ENCODE measurements at places on chromosomes 11 and 22. TPM values are rescaled to one million over a fixed set of nuclear protein-coding genes. Genes with fewer than 3 reads are reported as not detected.
A peak's percentile ranks its signal among the peaks of the same experiment; 100 is the strongest.

The VPREB3 gene
- total RNA-seq, result 0.77 TPM

The UBASH3B gene
- total RNA-seq, result 9.5 TPM

DNA sequence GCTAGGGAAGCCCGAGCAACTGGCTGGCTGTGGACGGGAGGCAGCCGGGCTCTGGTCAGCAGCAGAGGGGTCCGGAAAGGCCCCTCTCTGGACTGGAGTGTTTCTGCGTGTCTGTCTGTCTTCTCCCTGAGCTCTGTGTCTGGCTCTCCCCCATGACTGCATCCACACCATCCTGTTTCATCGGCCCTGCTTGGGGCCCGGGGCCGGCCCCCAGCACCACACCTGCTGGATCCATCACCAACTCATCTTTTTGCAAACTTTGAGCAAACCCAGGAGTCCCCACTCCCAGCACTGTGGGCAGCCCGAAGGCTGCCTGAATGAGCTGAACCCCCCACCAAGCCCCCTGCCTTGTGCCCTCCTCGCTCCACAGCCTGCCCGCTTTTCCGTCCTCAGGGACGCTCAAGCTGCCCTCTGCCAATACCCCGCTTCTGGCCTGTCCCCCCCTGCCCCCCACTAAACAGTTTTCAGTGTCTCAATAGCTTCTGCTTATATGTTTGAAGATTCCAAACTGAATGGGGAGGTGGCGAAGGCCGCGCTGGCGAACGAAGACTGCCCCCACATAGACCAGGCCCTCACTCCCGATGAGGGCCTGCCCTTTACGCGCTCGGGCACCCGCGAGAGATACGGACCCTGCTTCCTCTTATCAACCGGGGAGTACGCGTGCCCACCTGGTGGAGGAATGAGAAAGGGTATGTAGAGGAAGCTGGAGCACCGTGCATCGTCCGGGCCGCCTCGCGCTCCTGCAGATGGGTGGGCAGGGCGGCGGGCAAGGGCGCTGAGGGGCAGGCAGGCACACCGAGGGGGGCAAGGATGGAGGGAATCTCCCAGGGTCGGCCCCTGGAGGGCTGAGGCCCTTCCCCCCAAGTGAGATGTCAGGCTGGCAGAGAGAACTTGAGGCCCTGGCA, 44.6 kb downstream of the KCNC1 start:
- DNase-seq, result no peak

GRCh38 chr11:64406221-64406946, 47.4 kb downstream of the RPS6KA4 start:
- no peak for DNase-seq

The CHEK2 gene
- total RNA-seq, result 74.9 TPM

DNA sequence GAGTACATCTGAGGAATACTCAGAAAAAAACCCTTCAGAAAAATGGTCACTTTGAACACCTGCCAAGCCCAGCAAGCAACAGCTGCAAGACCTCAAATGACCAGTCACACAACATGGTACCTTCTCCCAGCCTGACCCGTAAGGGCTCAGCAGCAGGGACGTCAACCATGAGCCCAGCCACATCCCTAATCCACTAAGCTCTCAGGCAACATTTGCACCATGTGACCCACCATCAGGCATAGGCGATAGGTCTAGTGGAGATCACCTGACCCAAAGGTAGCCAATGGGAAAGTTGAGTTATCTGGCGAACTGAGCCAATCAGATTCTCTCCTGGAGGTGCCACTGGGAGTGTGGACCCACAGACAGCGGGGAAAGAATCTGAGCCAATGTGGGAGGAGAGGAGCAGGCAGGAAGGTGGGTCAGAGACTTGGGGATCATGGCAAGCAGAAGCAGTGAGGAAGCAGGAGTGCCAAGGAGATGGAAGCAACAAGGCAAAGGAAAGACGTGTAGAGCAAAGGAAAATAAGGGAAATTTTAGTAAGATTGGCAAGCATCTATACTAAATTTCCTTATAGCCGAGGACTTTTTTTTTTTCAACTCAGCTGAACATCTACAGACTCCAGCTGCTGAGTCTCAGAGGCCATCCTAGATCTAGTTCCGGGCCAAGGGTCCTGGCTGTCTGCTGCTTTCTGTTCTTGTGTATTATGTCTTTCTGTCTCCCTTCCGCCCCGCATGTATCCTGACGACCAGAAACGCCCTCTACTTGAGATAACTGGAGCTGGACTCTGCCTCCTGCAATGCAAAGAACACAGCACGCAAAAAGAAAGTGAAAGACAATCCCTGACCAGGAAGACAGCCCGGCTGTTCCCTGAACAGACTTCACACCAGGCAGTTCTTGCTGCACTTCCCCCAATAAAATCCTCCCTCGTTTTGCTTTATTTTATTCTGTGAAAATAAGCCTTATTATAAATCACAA, 11.0 kb upstream of the PLAAT2 start:
- DNase-seq, result no peak

- no peak for DNase-seq
Observed at GRCh38 chr11:78575478-78575877, 814 bp upstream of the NARS2 start.

GRCh38 chr11:37076866-37077265, 478.8 kb upstream of the RAG2 start:
- DNase-seq, result no peak

GRCh38 chr11:59097113-59097708, 9.8 kb upstream of the FAM111B start:
- peak; percentile 66 for DNase-seq

- no peak for DNase-seq
Observed at GRCh38 chr11:65429068-65429681, 6.6 kb downstream of the NEAT1 start.

DNA sequence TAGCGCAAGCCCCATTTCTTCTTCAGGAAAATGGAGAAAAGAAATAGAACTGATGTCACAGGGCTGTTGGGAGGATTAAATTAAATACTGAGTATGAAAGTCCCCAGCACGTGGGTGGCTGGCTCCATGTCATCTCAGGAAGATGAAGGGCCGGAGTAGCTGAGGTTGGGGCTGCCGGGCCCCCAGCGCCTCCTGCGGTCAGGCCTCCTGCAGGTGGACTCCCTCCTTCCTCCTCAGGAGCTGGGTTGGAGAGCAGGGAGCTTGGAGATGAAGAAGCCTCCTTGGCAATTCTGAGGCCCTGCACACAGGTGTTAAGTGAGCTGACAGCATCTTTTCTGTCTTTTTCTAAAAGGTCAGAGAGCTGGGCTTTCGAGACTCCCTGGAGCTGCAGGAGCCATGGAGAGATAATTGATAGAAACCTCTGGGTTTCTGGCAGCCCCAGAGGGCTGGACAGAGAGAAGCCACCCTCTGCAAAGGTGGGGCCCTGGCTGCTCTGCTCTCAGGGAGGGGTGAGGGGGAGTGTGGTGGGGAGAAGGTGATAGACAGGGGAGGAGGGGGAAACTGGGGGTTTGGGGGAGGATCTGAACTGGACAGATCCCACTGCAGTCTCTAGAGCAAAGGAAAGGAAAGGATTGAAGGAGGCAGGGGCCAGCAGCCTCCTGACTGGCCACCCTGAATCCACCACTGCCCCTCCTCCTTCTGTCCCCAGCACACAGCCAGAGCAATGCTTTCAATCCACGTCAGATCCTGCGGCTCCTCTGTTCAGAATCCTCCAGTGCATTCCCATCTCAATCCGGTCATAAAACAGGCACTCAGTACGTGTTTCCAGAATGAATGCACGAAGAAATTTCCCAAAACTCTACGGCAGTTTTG, 210.8 kb downstream of the CEP164 start:
- no peak for DNase-seq

DNA sequence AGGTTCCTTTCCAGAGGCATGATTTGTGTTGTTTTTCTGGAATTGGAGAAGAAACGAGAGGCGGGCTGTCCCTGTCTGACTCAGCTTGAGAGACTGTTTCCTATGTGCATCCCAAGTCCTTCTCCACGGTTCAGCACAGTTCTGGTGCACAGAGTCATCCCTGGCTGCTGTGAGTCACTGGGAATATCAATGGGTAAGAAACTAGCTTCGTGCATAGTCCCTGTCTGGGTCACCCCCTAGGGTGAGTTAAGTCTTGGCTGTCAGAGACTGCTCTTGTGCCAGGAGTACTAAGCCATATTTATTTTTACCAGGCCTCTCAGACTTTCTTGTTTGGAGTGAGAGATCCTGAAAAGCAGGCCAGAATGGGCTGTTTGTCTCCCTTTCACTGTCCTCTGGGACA, 2.4 kb upstream of the LRP4 start:
- DNase-seq, result no peak

Data from H1 (cell line).